ENCODE measurements at places on chromosomes 2 and 18.

- no peak for DNase-seq
Observed at GRCh38 chr2:116095636-116096035, 1653.2 kb downstream of the DPP10 start.

DNA sequence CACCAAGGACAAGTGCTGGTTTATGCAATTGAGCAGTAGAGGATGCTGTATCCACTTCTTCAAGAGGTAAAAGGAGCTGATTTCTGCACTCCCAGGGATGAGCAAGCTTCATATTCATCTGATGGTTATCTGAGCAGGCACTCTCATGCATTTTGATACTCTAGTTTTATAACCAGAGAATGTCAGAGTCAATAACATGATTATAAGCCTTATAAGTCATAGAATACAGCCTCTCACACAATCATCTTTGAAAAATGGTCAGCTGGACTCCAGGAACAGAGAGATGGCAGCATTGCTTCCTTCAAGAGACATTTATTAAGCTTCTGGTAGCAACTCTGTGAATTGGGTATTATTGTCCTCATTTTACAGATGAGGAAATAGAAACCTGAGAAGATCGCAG, 167.1 kb downstream of the SLC8A1 start:
- no peak for DNase-seq

GRCh38 chr2:137964066-137964858, at the start of gene HNMT:
Gene HNMT (plus strand): TSS chr2:137964473. CDS start chr2:137964492, 19 bp downstream.
- DNase-seq, result no peak

GRCh38 chr2:241980193-241980592, 110.7 kb downstream of the RTP5 start:
- DNase-seq, result no peak

DNA sequence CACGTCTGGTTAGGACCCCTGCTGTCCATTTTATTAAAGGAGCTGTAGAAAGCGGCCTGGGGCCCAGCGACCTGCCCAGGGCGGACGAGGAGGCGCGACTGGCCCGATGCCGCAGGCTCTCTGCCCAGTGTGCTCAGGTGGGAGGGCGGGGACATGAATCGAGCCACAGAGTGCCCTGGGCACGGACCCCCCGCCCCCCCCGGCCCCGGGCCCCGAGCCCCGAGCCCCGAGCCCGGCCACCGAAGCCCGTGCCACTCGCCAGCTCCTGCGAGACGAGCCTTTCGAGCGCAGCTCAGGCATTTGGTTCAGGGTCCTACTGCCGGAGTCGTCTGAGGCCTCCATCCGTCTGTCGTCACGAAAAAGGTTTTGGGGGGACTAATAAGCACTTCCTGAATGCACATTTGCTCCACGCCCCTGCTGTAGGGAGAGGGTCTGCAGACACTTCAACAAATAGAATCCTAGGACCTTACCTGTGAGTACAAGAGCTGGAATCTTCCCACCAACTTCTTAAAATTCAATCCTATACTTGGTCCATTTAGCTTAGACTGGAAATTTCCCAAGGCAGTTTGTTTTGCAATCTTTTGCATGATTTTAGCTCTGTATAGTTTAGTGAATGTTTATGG, 602 bp upstream of the ADAM17 start:
- no peak for DNase-seq

DNA sequence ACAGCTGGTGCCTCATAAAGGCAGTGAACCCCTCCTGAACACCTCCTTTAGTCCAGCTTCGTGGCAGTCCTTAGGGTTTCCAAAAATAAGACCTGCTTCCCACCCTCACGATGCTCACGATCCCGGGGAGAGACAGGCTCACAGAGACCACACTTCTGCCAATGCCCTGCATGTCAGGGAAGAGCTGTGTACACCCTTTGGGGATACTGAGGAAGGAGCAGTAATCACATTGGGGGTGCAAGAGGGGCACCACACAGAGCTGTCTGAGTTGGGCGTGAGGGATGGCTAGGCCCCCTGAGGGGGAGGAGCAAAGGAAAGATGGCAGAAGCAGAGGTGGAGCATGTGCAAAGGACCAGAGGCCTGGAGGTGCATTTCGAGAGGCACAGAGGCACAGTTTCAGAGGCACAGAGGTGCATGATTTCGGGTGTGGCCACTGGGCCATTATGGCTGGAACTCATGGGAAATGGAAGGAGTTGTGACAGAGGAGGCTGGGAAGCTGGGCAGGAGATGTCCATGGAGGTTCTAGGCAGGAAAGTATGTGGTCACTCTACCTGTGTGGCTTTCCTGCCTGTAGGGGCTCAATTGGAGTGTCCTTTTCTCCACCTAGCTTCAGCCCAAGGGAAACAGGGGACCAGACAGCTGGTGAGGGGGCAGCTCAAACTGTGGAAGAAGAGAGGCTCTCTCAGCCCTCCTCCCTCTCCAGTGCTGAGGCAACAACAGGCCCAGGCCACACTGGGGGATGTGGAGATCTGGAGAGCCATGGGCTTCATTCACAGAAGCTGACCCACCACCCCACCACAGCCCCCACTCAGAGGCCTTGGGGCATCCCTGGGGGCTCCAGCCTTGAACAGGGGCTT, 115.9 kb downstream of the CAPN13 start:
- no peak for DNase-seq

GRCh38 chr2:100653449-100654035, 90.7 kb downstream of the PDCL3 start:
- DNase-seq, result no peak

DNA sequence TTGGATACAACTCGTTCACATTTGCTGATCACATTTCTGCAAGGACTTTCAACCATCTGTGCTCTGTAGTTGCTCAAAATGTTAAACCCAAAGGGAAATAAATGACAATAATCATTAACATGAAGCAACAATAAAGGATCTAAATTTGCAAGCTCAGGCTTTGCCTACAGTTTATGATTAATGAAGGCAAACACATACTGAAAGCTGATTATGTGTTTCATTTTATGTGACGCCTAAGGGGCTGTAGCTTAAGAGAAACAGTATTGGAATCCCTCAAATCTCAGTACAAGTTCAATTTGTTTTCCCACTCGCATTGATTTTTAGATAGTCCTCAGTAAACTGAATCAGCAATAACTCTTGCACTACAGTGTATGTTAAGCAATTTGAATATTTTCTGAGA, 160.3 kb upstream of the FSIP2 start:
- DNase-seq, result no peak

DNA sequence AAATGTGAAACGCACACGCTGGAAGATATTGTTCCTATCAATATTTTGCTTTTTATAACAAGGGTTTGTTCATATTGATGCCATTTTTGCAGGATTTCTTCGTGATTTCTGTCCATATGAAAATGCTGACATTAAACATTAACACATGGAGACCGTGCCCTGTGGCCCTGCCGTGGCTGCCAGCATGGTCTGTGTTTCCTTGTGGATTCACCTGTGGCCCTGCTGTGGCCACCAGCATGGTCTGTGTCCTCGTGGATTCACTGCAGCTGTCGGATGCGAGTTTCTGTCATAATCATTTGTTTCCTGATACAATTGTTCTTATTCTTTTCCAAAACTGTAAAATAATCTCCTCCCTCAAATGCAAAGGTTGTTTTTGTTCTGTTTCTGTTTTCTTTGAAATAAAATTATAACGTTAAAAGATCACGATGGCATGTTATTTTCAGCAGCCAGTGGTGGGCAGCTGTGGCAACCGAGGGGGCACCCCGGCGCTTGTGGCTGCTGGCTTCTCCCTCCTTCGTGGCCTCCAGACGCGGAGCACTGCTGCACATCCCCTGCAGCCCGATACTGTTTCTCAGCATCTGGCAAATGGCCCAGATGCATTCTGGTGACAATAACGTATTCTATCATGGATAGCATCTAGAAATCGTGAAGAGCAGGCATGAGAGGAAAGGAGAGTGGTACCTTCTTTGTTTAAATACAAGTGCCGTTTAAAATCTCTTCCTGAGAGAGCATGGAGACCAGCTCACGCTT, 143.5 kb downstream of the PTGR3 start:
- DNase-seq, result no peak

- DNase-seq, result no peak
Observed at GRCh38 chr2:218885981-218886947, 5.6 kb downstream of the WNT10A start.

- no peak for DNase-seq
Observed at GRCh38 chr18:12491611-12492435, 84.1 kb downstream of the PRELID3A start.

DNA sequence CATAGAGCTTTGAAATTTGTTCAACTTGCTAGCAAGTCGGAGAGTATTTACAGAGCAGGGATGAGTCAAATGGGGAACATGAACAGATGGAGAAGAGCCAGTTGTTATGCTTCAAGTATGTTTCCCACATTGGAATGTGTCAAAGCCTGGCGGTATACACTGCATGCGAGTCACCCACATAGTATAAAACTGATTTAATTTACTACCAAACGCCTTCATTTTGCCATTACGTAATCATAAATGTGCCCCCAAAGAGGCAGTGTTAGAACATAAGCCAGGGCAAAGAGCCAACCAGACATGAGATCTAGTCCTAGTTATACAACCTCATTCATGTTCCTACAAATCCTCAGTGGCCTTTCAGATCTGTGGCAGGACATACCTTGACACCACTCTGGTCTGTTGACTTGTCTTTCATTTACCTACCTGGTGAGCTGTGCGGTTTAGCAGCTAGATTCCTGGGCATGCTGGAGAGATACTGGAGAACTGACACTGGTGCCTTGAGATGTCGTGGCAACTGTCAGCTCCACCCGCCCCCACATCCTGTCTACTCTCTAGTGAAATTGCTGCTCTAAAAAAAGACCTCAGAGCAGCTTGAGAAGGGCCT, 21.7 kb upstream of the NRP2 start:
- DNase-seq, result no peak

GRCh38 chr2:219309278-219309677, at the start of gene PTPRN:
Gene PTPRN (minus strand): TSS chr2:219309401. CDS start chr2:219309332, 69 bp downstream.
- DNase-seq, result no peak

DNA sequence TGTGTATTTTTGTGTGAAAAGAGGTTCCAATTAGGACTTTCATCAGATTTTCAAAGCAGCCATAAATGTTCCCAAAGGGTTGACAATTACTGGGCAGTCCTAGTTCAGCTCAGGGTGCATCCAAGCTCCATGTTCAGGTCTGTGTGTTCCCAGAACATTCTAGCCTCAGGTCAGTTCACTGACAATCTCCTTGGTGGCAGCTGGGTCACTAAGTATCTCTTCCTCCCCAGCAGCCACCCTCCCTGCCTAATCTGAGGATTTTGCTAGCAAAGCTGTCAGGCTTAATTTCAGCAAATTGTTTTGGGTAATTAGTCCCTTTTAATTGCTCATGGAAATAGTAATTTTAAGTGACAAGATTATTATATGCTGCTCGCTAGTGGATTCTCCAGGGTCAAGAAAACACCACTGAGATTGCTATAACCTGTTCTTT, 29.8 kb downstream of the UPP2 start:
- DNase-seq, result no peak

DNA sequence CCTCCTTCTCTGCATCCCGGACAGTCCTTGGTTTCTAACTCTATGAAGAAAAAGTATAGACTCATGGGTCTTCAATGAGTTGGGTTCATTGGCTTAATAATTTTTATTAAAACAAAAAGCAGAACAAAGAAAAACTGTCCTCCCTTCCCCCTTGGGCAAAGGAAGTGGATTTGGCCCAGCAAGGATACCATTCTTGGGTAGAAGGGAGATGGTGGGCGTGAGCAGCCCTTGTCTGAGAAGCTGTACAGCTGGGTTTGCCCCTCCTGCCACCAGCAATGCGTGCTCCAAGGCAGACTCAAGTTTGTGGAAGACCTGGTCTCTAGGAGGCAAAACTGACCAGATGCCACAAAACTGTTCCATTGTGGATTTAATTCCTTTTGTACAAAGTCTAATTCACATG, 12.7 kb downstream of the PCARE start:
- no peak for DNase-seq

DNA sequence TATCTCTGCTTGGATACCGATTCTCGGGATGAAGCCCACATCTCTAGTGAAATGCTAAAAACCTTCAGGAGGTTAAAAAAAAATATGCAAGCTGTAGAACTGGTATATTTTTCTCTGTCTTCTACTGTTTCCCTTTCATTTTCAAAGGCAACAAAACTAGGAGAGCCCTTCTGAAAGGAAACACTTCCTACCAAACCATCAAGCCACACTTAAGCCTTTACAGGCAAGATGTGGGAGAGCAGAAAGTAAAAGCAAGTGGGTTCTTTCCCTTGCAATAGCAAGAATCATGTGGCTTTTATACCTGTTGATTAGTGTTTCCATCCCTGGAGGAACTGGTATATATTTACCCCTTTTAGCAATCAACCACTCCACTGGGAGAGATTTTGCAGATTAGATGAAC, 147.9 kb upstream of the ACAA2 start:
- DNase-seq, result no peak

- DNase-seq, result no peak
Observed at GRCh38 chr2:610491-610890, 66.7 kb downstream of the TMEM18 start.

- no peak for DNase-seq
Observed at GRCh38 chr2:43065871-43066270, 160.5 kb downstream of the ZFP36L2 start.

GRCh38 chr2:210617732-210618330, 61.4 kb downstream of the CPS1 start:
- DNase-seq, result no peak

DNA sequence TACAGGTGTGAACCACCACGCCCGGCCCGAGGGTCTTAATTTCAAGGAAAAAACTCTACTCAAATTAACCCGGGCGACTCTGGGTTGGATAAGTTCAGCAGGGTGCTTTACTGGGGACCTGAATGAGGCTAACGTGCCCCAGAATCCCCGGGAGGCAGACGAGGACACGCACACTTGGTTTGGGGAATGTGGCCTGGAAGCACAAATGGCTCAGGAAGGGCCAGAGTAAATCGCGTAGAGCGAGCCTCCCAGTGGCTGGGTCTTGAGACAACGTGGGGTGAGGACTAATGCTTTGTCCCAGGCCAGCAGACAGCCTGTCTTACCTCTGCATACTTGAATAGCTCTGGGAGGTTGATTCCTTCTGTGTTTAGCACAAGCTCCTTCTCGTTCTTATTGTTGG, 75.8 kb downstream of the POLR1A start:
- DNase-seq, result no peak

DNA sequence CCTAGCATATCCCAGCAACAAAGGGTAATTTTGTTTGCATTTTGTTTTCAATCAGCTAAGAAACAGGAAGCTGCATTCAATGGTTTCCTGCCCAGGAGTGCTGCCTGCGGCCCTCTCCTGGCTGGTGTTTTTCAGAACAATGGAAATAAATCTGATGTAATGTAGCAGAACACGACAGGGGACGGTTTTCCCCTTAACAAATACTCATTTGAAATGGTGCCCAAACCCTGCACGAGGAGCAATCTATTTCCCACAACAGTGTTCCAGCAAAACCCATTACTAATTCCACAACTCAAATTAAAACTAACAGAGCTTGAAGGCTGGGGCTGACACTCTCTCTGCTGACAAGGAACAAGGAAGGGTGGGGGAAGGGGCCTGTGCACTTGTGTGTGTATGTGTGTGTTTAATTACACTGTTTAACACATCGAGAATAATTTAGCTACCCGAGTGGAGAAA, 8.7 kb downstream of the CAPN13 start:
- no peak for DNase-seq

- no peak for DNase-seq
Observed at GRCh38 chr18:6333981-6334380, 80.7 kb downstream of the L3MBTL4 start.

GRCh38 chr2:67938053-67938452, 124.8 kb downstream of the C1D start:
- DNase-seq, result no peak

All from activated B cell treated with CpG ODN at 0.5 μM for 24 hours (primary cell).